ENCODE measurements at places on chromosomes 2 and 18. TPM values are rescaled to one million over a fixed set of nuclear protein-coding genes. Genes with fewer than 3 reads are reported as not detected.

DNA sequence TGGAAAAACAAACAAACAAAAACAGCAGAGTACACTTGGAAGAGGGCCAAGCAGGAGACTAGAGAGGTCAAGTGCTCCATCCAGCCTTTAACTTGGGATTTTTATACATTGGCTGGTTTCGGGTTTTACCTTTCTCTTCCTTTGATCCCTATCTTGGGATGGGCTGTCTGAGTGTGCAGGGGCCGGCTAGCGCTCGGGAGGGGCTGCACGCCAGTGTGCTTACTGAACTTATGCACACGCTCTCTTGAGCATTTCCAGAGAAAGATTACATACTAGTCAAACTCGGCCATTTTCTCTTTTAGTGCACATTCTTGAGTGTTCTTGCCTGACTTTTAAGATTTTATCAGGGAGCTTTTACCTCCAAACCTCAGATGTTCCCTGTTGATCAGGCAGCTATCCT lies 707.8 kb downstream of the DSC3 start:
- no peaks in the 10 kb centered on the region for H3K27me3 ChIP-seq
- no peak overlapping the region for H3K4me3 ChIP-seq
- H3K27ac ChIP-seq, result no peak overlapping the region
- DNase-seq, result no peak

ABCG8 gene
- total RNA-seq, result not detected

STAM2 gene
- 24.6 TPM for total RNA-seq

GRCh38 chr2:8045081-8045614 lies 636.7 kb upstream of the ID2 start:
- H3K27me3 ChIP-seq, result no peaks in the 10 kb centered on the region
- H3K27ac ChIP-seq, result no peak overlapping the region
- no peaks in the 10 kb centered on the region for H3K4me1 ChIP-seq
- no peak overlapping the region for H3K4me3 ChIP-seq
- no peaks in the 10 kb centered on the region for H3K36me3 ChIP-seq

GRCh38 chr2:8203364-8203763 lies 478.5 kb upstream of the ID2 start:
- no peaks in the 10 kb centered on the region for H3K4me1 ChIP-seq
- H3K4me3 ChIP-seq, result no peak overlapping the region
- H3K36me3 ChIP-seq, result no peaks in the 10 kb centered on the region

- DNase-seq, result no peak
- H3K4me3 ChIP-seq, result no peak overlapping the region
- no peak overlapping the region for H3K27ac ChIP-seq
- no peaks in the 10 kb centered on the region for H3K27me3 ChIP-seq
- H3K36me3 ChIP-seq, result peaks cover 42% of the 10 kb centered on the region
These were observed 50.7 kb downstream of the PIK3C3 start for GRCh38 chr18:42005782-42006181.

- H3K27ac ChIP-seq, result no peak overlapping the region
- peak; percentile 89 for DNase-seq
- no peaks in the 10 kb centered on the region for H3K4me1 ChIP-seq
- no peaks in the 10 kb centered on the region for H3K36me3 ChIP-seq
- H3K27me3 ChIP-seq, result peaks cover 8% of the 10 kb centered on the region
- no peak overlapping the region for H3K4me3 ChIP-seq
These were observed 213.0 kb upstream of the CELF4 start for GRCh38 chr18:37778417-37779165.

REG1B gene
- total RNA-seq, result not detected

DNA sequence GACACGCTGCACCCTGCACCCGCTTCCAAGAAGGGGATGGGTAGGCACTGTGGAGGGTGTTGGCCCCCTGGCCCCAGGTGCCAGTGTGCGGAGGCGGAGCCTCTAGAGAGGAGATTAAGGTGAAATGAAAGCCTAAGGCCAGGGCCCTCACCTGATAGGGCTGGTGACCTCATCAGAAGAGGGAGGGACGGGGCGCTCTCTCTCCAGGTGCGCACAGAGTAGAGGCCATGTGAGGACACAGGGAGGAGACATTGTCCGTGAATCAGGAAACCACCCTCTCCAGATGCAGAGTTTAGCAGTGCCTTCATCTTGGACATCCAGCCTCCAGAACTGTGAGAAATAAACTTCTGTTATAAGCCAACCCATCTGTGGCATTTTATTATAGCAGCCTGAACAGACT lies 62.3 kb downstream of the PSMG2 start:
- no peaks in the 10 kb centered on the region for H3K27me3 ChIP-seq
- H3K36me3 ChIP-seq, result no peaks in the 10 kb centered on the region
- no peak overlapping the region for H3K4me3 ChIP-seq

- peaks cover 3% of the 10 kb centered on the region for H3K27me3 ChIP-seq
- DNase-seq, result no peak
- H3K4me3 ChIP-seq, result no peak overlapping the region
- H3K4me1 ChIP-seq, result peaks cover 24% of the 10 kb centered on the region
- H3K27ac ChIP-seq, result no peak overlapping the region
These were observed 56.5 kb upstream of the ACSL3 start for GRCh38 chr2:222804351-222804750.

MAT2A gene
- total RNA-seq, result 209 TPM

GRCh38 chr2:64609227-64609941 lies 44.3 kb downstream of the SERTAD2 start:
- no peak for DNase-seq
- H3K4me1 ChIP-seq, result peaks cover 23% of the 10 kb centered on the region
- peaks cover 5% of the 10 kb centered on the region for H3K27me3 ChIP-seq
- no peak overlapping the region for H3K27ac ChIP-seq

DNA sequence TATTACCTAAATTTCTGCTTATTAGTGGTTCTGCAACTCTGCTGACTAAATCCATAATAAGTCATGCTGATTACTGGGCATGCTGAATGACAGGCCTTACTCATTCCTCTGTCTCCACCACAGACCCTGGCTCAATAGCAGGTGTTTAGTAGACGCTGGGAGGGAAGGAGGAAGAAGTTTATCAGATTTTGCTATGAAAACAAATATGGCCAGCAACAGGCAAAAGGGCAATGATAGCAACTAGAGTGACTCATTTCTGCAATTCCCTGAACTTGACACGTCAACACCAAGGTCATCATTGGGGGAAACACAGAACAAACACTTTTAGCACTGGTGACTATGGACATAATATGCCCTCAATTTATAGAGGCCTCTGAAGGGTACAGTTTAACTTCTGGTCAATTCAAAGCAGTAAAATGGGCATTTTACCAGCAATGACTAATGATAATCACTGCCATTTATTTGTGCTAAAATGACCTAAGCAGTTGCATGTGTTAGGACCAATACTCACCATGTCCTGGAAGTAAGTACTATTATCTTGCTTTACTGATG lies 35.2 kb downstream of the TMEM163 start:
- peak overlapping the region; percentile 9 for H3K27ac ChIP-seq
- no peak for DNase-seq
- H3K4me1 ChIP-seq, result no peaks in the 10 kb centered on the region
- H3K4me3 ChIP-seq, result no peak overlapping the region

DNA sequence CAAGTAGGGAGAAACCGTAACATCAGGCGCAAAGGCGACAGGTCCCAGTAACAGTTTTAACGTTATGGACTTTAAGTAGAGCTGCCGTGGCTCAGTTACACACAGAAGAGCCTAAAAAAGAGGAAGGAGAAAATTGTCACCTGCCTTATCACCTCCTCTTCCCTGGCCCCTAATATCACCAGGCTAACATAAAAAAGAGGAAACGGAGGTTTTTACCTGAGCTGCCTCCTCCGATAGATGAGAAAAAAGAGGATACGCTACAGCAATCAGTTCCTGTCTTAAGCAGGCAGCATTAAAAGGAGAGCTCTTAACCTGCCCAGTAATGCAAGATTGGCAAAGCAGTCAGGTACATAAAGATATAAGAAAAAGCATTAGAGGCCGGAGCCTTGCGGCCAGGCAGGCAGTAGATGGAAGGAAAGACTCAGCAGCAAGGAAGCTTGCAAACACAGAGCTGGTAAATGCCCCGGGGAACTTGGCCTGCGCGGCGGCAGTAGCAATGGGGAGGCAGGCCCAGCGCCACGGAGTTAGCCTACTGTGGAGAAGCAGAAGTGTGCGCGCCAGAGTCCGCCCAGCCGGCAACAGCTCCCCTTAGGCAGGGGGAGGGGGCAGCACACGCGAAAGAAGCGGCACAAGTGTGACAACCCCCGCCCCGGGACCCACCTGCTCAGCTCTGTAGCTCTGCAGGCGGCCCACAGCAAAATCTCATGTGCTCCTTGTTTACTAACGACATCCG lies 116.3 kb upstream of the SCN7A start:
- H3K27ac ChIP-seq, result no peak overlapping the region
- H3K4me3 ChIP-seq, result peak overlapping the region; percentile 51
- DNase-seq, result no peak
- no peaks in the 10 kb centered on the region for H3K36me3 ChIP-seq

MPP4 gene
- total RNA-seq, result 0.46 TPM

SCYGR1 gene
- total RNA-seq, result not detected

DNA sequence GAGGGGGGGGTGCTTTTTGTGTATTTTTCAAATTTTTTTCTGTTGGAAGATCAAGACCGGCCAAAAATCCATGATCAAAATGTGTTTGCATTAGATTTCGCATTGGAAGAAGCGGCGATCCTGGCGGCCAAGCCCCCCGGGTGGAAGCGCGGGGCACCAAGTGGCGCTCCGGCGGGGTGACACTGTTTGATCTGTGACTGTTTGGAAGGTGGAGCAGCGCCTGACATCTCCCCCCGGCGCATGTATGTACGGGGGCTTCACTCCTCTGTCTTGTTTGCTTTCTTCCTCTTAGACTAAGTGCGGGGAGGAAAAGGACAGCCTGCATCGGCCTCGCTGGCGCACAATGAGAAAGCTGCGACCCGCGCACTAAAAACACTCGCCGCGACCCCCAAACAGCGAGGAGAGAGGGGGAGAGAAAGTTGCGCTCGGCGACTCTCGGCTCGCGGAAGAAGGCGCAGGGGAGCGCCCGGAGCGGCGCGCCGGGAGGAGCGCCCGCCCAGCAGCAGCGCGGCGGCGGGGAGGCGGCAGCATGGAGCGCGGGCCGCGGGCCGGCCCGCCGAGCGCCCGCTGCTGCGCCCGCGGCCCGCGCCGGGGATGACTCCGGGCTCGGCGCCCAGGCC lies 515 bp downstream of the TSHZ1 start:
- H3K27ac ChIP-seq, result peak overlapping the region; percentile 86
- peaks cover 29% of the 10 kb centered on the region for H3K36me3 ChIP-seq
- H3K4me1 ChIP-seq, result peaks cover 37% of the 10 kb centered on the region
- H3K27me3 ChIP-seq, result peaks cover 32% of the 10 kb centered on the region
- no peak for DNase-seq
- H3K4me3 ChIP-seq, result peak overlapping the region; percentile 89

ABCA12 gene
- 8.9 TPM for total RNA-seq

GRCh38 chr2:30514848-30515435 lies 67.9 kb downstream of the LCLAT1 start:
- peaks cover 25% of the 10 kb centered on the region for H3K36me3 ChIP-seq
- DNase-seq, result no peak
- peak overlapping the region; percentile 57 for H3K4me3 ChIP-seq
- no peaks in the 10 kb centered on the region for H3K27me3 ChIP-seq
- peaks cover 45% of the 10 kb centered on the region for H3K4me1 ChIP-seq

DNA sequence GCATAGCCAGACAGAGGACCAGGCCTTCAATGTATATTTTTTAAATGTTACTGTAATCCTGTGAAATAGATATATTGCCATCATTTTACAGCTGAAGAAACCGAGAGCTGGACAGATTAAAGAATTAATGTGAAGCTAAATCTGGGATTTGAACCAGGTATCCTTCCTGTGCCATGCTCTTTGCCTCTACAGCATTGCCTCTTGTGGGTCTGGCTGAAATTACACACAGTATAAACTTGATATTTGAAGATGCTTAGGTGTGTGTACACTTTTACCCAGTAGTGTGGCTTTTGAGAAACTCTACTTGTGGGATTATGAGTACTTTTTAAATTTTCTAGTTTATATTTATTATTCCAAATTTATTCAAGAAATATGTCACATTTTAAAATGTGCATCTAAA lies 264.5 kb downstream of the CNTNAP5 start:
- no peaks in the 10 kb centered on the region for H3K27me3 ChIP-seq
- no peak overlapping the region for H3K4me3 ChIP-seq
- no peaks in the 10 kb centered on the region for H3K4me1 ChIP-seq
- H3K27ac ChIP-seq, result no peak overlapping the region
- DNase-seq, result no peak
- no peaks in the 10 kb centered on the region for H3K36me3 ChIP-seq

- peaks cover 27% of the 10 kb centered on the region for H3K4me1 ChIP-seq
- H3K36me3 ChIP-seq, result peaks cover 4% of the 10 kb centered on the region
- no peaks in the 10 kb centered on the region for H3K27me3 ChIP-seq
- peak overlapping the region; percentile 63 for H3K27ac ChIP-seq
These were observed 8.7 kb upstream of the PSD4 start for GRCh38 chr2:113164930-113165585.

FAM228A gene
- total RNA-seq, result not detected

CASP10 gene
- total RNA-seq, result 1.6 TPM

DNA sequence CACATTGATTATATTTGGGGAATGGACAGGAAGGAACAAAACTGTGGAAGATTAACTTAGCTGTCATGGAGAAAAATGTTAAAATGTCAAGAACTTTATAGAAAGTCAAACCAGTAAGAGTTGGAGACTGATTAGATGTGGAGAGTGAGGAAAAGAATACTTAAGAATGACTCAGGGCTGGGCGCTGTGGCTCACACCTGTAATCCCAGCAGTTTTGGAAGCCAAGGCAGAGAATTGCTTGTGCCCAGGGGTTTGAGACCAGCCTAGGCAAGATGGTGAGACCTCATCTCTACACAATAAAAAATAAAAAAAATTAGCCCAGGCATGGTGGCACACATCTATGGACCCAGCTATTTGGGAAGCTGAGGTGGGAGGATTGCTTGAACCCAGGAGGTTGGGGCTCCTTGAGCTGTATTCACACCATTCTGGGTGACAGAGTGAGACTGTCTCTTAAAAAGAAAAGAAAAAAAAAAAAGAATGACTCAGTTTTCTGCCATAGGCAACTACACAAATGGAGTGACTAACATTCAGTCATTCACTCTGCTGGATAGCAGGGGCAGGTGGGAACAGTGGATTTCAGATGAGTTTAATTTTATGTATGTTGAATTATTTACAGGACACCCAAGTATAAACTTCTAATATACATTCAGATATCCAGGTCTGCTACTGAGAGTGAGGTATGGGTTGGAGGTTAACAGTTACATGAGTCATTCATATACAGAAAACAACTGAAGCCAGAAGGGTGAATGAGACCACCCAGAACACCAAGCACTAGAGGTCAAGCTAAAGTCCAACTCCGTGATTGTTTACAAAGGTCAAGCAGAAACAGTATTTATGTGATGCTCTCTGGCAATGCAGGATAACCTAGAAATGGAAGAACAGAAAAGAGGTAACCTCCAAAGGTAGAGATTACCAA lies 33.9 kb downstream of the ORC2 start:
- no peaks in the 10 kb centered on the region for H3K27me3 ChIP-seq
- no peak for DNase-seq
- H3K36me3 ChIP-seq, result peaks cover 19% of the 10 kb centered on the region
- H3K4me1 ChIP-seq, result no peaks in the 10 kb centered on the region

ITPRIPL1 gene
- total RNA-seq, result 3.5 TPM

GRCh38 chr18:67525328-67526099 lies 9.0 kb upstream of the DSEL start:
- H3K27me3 ChIP-seq, result no peaks in the 10 kb centered on the region
- H3K27ac ChIP-seq, result peak overlapping the region; percentile 13
- no peak for DNase-seq
- H3K4me3 ChIP-seq, result no peak overlapping the region
- H3K36me3 ChIP-seq, result no peaks in the 10 kb centered on the region
- no peaks in the 10 kb centered on the region for H3K4me1 ChIP-seq
